ENCODE measurements at places on chromosomes 6 and 20.

DNA sequence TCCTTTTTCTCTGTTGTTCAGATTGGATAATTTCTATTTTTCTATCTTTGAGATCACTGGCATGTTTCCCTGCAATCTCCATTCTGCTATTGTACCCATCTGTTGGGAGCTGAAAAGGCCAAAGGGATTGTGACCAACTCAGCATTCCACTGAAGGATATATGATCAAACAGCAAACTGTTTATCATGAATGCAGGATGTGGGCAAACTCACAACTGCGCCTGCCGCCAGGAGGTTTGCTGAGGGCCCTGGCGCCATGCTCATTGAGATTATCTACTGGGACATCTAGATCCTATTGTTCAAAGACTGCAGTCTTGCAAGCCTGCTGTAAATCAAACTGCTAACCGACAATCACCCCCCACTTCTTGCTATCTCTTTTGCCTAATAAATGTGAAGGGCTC, 3.8 kb upstream of the FKBP1A start:
- no peak for DNase-seq

DNA sequence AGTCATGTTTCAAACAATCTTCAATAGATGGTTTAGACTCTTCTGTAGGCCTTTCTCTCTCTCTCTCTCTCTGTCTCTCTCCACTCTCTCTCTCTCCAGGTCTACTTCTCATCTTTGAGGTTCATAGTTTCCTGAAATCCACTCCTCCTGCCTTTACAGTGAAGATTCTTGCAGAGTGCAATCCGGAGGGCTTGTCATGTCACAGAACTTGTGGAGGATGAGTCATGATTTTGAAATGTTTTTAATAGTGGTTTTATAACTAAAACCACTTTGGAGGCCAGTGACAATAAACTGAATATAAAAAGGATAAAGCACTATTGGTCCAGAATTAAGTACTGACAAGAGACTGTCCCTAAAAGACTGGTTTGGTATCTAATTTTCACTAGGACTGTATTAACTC, 156.3 kb downstream of the KIF6 start:
- no peak for DNase-seq

GRCh38 chr20:4569865-4570264, 151.8 kb upstream of the PRND start:
- DNase-seq = no peak

DNA sequence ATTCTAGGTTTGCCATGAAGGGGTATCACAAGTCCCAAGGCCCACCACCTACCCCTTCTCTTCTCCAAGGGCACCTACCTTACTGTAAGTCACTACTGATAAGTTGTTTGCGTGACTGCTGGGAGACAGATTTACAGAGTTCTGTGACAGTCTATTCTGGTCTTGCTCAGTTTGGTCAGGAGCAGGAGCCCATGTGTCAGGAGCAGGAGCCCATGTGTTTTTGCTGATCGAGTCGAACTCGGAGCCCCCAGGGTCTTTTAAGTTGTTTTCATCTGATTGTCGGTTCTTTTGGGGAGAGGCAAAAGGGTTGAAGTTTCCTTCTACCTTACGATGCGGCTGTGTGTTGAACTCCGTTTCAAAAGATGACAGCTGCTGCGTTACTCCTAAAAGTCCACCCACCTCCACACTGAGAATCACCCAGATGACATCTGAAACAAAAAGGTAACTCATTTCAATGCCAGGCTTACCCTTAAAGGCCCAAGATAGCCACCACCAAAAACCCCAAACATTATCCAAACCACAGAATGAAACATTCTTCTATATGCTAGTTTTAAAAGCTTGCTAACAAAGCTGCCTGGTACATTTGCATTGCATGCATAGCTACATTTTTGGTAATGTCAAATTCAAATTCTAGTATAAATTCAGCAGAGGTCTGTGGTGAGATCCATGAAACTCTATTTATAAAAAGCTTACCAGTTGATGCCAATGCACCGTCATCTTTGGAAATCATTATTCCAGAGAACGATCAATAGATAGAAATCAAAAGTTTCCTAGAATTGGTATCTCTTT, 50.5 kb upstream of the SPDEF start:
- no peak for DNase-seq

- peak; percentile 36 for DNase-seq
These were observed 28.2 kb upstream of the FUCA2 start for GRCh38 chr6:143539734-143540133.

DNA sequence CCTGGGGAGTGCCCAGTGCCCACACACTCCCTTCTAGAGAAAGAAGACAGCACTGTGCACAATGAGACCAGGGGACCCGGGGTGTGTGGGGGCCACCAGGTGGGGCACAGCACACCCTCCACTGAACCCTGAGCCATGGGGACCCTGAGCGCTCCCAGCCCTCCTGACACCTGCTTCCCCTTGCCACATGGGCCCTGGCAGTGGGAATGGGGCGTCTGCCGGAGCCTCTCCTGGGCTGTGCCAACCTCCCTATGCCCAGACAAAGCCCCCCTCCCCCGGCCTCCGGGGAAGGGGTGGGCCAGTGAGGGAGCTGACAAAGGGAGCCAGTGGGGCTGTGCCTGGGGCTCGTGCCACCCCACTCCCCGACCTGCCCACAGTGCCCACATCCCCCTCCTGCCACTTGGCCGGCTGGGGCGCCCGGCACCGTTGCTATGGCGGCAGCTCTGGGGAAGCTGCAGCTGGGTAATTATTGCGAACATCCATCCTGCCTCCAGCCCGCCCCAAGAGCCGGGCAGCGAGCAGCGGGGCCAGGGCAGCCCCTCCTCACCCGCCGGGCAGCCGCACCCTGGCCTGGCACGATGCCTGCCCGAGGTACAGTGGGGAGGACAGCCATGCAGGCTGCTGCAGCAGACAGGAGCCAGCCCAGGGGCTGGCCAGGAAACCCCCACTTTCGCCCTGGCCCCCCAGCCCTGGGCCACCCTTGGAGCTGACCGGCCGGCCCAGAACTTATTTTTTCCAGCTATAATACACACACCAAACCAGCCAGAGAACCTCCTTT, 41.9 kb upstream of the NOL4L start:
- no peak for DNase-seq

DNA sequence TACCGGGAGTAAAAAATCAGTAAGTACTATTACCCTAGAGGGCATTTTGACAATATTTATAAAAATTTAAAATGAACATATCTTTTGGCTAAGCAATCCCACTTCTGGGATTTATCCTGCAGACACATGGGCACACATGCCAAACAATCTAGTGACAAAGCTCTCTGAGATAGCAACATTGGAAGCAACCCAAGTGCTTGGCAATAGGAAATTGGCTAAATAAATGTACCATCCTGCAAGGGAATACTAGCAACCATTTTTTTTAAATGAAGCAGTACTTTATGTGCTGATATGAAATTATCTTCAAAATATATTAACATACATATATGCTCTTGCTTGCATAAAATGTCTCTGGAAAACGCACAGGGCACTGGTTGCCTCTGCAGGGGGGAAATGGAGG, 133.8 kb downstream of the SNX5 start:
- DNase-seq = no peak

DNA sequence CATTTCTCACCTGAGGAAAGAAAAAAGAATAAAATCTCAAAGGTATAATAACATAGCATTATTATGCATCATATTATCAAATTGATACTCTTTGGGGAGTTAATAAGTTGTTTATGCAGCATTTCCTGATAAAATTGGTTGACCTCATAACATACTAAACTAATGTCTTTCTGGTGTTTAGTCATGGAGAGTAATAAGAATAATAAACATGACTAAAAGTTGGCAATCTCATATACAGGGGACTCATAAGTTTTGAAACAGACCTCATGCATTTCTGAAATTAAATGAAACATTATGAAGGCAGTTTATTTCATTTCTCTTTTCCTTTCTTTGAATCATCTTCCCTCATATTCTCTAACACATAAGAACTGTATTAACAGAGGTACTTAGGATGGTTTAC, 60.5 kb upstream of the PRDM1 start:
- peak; percentile 26 for DNase-seq

DNA sequence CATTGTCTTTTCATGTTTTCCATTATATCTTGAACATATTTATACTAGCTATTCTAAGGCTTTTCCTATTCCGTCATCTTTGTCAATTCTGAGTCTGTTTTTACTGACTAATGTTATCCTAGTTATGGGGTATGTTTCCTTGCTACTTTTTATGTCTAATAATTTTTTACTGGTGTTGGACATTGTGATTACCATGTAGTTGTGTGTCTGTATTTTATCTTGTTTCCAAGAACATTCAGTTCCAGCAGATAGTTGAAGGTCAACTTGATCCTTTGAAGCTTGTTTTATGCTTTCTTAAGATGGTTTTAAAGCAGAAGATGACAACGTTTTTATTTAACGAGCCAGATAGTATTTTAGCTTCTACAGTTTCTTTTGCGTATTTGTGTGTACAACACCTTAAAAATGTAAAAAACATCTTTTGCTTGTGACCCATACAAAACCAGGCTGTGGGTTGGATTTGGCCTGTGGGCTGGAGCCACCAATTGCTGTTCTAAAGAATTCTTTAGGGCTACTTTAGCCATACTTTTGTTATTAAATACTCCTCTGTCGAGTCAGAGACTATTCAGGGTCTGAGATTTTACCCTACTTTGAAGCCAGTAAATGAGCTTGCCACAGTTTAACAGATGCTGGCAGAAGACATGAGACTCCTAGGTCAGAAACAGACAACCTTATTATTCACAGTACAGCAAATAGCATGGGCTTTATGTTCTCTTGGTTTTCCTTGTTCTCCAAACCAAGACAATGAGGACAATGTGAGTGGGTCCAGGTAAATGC, 38.7 kb upstream of the REV3L start:
- no peak for DNase-seq

DNA sequence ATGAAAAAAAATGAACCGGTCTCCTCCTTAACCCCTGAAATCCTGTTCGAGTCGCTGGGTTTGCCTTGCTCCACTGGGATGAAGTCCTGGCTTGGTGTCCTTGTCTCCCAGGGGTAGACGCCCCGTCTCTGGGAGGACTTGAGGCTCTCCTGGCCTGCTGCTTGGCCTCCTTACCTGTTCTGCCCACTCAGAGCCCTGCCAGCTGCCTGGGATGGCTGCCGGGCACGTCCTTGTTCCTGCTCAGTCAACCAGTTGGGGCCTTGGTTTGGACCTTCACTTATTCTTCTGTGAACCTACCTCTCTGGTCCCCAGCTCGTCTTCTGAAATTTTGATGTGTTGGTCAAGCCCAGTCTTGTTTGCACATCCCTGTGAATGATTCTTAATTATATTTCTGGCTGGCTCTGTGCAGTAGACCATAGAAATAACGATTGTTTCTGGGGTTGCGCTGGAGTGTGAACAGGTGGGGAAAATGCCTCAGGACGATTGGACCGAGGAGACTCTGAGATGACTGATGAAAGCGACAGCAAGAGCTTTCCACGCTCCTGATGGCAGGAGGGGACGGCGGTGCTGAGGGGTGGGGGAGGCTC, 126.5 kb upstream of the ESR1 start:
- DNase-seq = no peak

GRCh38 chr6:133693565-133693964, 195.3 kb upstream of the TCF21 start:
- DNase-seq = no peak

- DNase-seq = no peak
These were observed 13.7 kb downstream of the TRAF3IP2 start for GRCh38 chr6:111591901-111592461.

DNA sequence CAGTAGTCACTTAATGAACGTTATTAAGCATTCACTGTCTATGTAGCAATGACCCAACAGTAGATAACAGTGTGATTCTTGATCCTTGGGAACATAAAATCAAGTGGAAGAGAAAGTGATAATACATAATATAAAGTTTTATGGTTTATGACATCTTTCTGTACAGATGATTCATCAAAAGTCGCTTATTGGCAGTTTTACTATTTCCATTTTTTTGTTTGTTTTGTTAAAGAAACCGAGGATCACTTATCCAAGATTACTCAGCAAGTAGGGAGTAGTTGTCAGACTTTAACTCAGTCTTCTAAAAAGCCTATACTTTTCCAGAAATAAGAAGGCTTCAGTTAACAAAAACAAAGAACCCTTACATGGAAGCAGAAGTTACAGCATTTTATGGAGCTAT, 260.8 kb downstream of the ZFAND3 start:
- no peak for DNase-seq

- DNase-seq = no peak
These were observed 30.8 kb upstream of the MICB start for GRCh38 chr6:31467151-31467550.

- peak; percentile 45 for DNase-seq
These were observed 67.1 kb upstream of the ADGRF4 start for GRCh38 chr6:47631269-47631772.

DNA sequence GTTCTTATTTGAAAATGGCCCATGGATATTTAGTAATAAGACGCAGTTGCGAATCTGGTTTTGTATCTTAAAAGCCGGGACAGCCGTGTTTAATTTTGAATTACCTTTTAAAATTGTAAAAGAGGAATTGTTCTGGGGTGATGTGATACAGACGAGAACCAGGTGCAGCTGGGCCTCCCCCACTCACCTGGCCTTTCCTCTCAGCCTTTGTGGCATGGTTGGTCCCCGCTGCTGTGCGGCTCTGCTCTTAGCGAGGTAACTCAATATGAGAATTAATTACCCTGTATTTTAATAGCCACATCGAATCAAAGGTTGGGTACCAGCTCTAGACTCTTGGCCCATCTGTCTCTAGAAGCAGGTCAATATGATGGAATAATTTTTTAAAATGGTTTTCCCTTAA, 56.5 kb upstream of the DACT2 start:
- no peak for DNase-seq

DNA sequence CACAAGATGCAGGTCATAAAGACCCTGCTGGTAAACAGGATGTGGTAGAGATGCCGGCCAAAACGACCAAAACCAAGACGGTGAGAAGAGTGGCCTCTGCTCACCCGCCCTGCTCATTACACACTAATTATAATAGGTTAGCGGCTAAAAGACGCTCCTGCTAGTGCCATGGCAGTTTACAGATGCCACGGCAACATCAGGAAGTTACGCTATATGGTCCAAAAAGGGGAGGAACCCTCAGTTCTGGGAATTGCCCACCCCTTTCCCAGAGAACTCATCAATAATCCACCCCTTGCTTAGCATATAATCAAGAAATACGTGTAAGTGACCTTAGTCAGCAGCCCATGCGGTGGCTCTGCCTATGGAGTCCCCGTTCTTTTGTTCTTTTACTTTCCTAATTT, 17.6 kb downstream of the BHLHE23 start:
- DNase-seq = peak; percentile 26

DNA sequence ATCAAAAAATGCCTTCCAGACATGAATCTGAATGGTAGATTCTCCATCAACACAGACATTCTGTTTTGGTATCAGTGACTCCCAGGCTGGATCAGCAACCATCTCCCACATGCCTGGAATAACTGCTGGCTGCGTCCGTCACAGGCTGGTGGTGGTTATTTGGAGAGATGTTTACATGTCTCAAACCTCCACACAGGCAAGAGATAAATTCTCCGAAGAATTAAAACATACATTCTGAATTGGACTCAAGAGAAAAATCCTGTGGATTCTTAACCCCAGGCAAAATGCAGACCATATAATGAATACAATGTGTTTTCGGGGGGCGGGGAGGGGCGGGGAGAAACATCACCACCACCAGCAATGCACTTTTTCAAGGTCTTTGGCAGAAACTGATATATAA, 108.2 kb downstream of the THBS2 start:
- DNase-seq = no peak

All from activated CD4-positive, alpha-beta T cell treated with anti-CD3 and anti-CD28 coated beads, Interleukin-10, Interleukin-2, amounts not matched to agents 100 ng/mL and 50 ng/mL, durations not matched to agents 16 hours and 8 hours (primary cell).